ENCODE measurements at places on chromosomes 1 and 21.

- peak; percentile 26 for DNase-seq
Observed at GRCh38 chr1:223628233-223629125, 37.0 kb downstream of the CAPN8 start.

- DNase-seq = no peak
Observed at GRCh38 chr1:110462964-110463363, 12.0 kb downstream of the PROK1 start.

DNA sequence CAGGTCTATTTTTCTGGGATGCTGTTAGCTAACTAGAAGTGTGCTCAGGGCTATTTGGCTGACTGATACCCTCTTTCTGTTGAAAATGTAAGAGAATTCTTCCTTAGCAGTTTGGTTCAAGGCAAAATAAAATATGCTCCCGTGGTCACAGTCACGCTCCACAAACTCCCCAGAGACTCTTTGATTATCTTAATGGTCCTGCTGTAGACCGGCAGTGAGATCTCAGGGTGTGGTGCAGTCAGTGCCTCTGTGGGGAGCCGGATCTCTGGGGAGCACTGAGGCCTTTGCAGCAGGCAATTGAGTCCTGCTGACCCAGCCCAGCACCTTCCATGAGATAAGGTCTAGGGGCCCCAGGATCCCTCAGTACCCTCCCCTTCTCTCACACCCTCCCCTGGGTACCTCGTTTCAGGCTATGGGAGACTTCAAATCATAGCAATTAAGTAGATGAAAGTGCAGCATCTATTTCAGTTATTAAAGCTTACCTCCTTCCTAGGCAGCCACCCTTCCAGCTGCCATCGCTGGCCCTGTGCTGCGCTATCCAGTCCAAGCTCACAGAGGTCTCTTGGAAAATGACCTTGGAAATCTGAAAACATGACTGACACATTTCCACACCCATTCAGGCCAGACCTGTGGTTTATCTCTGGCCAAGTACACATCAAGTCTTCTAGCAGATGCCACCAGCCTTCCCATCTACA is 98.1 kb downstream of the SEC16B start:
- no peak for DNase-seq

DNA sequence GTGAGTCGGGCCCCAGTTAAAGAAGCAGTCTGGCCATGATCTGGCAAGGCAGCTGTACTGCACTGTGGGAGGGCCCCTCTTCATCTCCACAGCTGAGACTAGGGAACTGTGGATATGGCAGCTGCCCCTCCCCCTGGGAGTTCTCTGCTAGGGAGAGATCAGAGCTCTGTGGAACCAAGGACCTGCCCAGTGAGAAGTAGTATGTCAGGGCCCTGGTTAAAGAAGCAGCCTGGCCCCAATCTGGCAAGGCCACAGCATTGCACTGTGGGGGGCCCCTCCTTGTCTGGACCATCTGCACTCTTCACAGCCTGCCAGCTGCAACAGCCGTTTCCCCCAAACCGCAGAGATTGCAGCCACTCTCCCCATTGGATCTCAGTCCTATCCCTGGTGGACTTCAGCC is 208.5 kb downstream of the DNAH14 start:
- DNase-seq = no peak

DNA sequence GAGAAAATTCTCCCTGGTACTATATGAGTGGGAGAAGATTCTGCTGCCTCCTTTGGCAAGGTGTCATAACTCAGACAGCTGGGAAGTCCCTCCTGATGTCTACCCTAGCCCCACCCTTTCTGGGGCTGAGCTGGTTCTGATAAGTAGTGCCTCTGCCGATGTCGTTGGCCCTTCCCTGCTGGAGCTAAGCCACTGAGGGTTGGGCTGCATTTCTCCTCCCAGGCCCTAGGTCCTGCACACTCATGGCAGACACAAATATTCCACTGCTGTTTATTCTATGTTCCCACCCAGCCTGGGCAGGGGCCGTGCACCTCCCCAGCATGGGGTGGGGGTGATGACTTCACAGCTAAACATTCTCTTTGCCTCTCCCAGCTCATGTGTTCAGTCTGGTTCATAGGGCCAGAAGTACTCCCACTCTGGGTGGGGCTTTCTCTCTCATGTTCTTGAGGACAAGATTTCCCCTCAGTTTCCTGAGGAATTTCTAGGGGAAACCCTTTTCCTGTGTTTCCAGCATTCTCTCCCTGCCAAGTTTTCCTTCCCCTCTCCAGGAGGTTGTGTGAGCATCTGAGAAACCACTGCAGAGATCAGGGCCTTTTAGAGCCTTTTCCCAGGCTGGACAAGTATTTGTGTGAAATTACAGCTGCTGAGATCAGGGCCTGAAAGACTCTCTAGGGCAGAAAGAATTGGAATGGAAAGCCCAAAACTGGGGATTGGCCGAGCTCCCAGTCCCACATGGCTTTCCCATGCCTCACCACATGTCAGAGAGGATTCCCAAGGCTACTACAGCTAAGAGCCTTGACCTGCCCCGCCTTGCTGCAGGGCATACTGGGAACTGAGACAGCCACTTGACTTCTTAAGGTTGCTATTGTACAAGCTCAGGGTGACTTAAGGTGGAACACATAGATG is 66.2 kb downstream of the ATP2B4 start:
- DNase-seq = no peak

- DNase-seq = no peak
Observed at GRCh38 chr1:36965275-36966159, 68.8 kb downstream of the GRIK3 start.

GRCh38 chr21:31509194-31510017 is 150.1 kb upstream of the SOD1 start:
- DNase-seq = peak; percentile 85

GRCh38 chr1:219271818-219272535 is 98.3 kb downstream of the LYPLAL1 start:
- no peak for DNase-seq

DNA sequence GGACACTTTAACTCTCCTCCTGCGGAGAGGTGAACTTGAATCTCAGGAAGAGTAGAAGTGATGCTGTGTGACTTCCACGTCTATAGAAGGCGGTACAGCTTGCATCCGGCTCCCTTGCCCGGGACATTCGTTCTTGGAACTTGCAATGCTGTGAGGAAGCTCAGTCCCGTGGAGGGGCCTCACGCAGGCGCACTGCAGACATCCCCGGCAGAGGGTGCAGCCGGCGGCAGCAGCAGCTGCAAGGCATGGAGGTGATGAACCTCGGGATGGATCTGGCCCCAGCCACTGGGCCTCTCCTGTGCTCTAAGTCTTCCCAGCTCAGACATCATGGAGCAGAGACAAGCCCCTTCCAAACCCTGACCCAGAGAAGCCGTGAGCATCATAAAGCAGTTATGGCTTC is 61.8 kb upstream of the SOD1 start:
- no peak for DNase-seq

GRCh38 chr1:184023171-184023570 is 14.4 kb downstream of the COLGALT2 start:
- DNase-seq = no peak

GRCh38 chr1:42381280-42381673 is 685 bp downstream of the RIMKLA start:
- no peak for DNase-seq

GRCh38 chr1:24659166-24659904 is 16.2 kb downstream of the SRRM1 start:
- no peak for DNase-seq

DNA sequence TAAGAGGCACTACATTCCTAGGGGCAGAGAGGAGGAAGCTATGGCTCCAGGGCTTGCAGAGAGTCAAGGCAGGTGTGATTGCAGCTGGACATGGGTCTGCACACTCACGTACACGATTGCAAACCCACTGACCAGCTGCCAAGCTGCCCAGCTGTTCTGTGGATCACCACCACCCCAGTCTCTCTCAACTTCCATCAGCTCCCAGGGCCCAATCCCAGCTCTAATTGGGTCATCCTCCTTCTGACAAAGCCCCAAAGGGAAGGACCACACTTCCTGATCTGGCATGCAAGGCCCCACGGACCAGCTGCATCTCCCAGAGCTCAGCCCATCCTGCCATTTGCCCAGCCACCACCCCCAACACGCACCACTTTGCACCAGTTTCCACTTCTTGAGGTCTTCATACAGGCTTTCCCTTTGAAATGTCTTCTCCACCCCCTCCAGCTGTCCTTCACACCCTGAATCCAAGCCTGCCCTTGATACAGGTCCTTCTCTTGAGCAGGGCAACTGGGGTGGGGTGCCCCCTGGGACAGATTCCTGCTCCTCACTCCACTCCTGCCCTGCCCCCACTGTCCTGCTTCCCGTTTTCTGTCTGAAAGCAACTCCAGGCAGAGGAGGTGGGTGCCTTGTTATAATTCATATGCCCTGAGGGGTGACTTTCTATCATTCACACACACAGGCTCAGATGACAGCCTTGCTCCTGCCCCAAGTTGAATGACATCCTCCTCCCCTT is 179.4 kb upstream of the EDN2 start:
- DNase-seq = no peak

DNA sequence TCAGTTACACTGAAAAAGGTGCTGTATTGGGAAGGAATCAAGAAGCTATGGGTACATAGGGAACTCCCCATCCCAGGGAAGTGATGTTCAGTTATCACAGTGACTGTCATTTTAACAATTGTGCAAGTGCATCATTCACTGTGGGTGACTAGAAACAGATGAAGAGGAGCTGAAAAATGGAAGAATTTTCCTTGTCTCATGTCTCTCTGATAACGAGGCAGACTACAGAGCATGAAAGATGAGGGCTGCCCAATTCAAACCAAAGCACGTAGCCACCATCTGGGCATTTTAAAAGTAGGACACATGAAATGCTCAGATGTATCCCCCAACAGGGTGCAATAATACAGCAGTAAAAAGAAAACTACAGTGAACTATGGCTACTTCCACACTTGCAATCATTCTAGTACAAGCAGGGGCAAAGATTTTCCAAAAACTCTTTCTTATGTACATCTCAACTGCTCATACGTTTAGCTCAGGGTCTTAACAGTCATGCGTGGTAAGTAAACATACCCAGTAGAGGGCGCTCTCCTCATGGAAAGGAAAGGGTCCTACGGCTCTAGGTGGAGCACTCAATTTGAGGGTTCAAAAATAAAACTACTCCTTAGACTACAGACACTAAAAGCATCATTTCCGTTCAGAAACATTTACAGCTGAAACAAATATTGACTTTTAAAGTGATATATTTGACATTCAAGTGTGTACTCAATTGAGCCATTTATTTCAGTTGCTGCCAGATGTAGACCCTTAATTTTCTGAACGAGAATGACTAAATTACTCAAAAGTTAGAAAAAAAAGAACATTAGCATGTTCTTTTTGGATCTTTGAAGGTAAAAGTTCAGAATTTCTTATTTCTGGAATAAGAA is 143.2 kb downstream of the KCTD3 start:
- DNase-seq = no peak

DNA sequence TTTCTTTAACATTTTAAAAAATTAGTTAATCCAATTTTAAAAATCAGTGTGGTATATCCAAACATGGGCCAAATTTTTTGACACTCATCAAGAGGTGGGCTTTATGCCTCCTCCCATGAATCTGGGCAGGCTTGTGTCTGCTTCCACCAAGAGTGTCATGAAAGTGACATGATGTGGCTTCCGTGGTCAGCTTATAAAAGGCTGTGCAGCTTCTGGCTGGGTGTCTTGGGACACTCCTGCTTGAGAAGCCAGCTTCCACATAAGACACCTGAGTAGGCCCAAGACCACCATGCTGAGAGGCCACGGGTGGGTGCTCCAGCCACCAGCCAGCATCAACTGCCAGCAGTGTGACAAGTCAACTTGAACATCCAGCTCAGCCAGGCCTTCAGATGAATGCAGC is 74.3 kb upstream of the RUNX3 start:
- DNase-seq = no peak

DNA sequence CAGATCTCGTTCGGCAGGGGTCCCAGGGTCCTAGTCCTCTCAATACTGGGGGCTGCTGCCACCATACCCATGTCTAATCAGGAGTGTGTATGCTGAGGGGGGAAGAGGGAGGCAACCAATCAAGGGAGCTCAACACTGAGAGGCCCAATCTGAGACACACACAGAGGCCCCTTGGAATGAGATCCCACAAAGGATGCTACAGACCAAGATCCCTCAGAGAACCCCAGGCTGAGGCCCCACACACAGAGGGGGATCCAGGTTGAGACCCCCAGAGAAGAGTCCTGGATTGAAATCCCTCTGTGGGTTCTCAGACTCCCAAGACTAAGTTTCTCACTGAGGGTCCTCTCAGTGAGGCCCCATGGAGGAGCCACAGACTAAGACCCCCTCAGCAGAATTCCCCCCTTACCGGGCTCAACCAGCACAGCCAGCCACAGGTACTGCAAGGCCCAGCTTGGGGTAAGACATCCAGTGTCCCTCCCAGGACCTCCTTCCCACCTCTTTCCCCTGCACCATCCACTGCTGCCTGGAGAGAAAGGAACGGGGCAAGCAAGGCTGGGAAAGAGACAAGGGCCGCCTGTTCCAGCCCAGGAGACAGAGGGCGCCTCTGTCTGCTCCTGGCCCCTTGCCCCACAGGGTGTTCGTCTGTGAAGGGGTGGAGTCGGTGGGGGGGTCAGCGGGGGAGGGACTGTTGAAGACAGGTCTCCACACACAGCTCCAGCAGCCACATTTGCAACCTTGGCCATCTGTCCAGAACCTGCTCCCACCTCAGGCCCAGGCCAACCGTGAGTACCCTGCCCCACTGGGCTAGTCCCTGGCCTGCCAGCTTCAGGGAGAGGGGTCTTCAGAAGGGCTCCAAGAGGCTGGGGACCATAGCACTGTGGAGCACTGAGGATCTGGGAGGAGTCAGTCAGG is at the start of gene S100A1:
Gene S100A1, plus strand, starts transcription at position 720 of the 912 bp plus-strand sequence. CDS start 2,088 bp downstream, outside the sequence.
- DNase-seq = no peak

- no peak for DNase-seq
Observed at GRCh38 chr1:172137703-172138454, 282.6 kb upstream of the C1orf105 start.

DNA sequence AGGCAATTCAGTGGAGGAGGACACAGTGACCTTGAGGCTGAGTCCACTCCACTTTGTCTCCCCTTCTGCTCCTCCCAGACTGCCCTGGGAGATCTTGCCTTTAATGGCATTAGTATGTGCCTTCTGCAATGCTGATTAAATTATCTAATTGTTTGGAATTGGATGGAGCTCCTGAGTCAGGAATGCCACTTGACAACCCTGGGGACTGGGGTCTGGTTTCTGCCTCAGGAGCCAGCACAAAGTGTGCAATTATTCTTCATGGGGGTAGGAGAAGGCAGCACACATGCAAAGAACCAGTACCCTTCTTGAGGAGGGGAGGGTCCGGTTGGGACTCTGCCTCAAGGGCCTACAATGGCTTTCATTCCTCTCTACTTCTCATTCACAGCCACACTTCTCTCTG is 11.9 kb upstream of the PLXNA2 start:
- no peak for DNase-seq

- no peak for DNase-seq
Observed at GRCh38 chr1:156877433-156878170, 15.9 kb upstream of the PEAR1 start.

- no peak for DNase-seq
Observed at GRCh38 chr1:33441088-33441745, 10.3 kb upstream of the PHC2 start.

- no peak for DNase-seq
Observed at GRCh38 chr1:205309741-205310140, 11.8 kb downstream of the NUAK2 start.

DNA sequence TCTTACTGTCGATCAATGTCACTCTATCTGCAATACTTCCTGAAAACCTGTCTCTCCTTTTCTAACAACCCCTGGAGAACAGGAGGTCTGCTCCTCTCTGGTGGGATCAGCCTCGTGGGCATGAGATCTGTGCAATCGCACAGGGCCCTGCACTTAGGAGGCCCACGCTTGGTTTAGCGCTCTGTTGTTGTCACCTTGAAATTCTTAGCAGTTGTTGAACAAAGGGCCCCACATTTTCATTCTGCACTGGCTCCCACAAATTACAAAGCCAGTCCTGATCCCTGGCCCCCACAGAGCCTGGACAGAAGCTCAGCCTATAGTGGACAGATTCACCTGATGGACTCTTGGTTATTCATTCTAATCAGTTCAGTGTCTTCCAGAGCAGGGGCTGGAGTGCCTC is 18.6 kb downstream of the SPOCD1 start:
- DNase-seq = no peak
